Muscle of leg (tissue), 16 donors: ENCODE measurements at places on chromosomes 4 and X. TPM values are rescaled to one million over a fixed set of nuclear protein-coding genes. Genes with fewer than 3 reads are reported as not detected.

Gene GAGE1
- not detected for polyA plus RNA-seq

Gene DMRTC1B
- polyA plus RNA-seq, result 0.43 TPM

Gene FAAH2
- 1.3 TPM for polyA plus RNA-seq

Gene USP26
- not detected for polyA plus RNA-seq

Gene ARHGAP24
- polyA plus RNA-seq, result 41.3 TPM

Gene PPP1R2C
- polyA plus RNA-seq, result not detected

Gene PRRG3
- polyA plus RNA-seq, result 27.7 TPM

Gene SLC25A31
- not detected for polyA plus RNA-seq

Gene HELT
- not detected for polyA plus RNA-seq

Gene CLGN
- polyA plus RNA-seq, result 2.0 TPM

Gene GLOD5
- not detected for polyA plus RNA-seq

Gene CLDN34
- not detected for polyA plus RNA-seq

Gene BTK
- 2.2 TPM for polyA plus RNA-seq

Gene ADGRG4
- polyA plus RNA-seq, result 0.01 TPM

Gene ADH1B
- polyA plus RNA-seq, result 5.1 TPM

Gene RIPPLY1
- not detected for polyA plus RNA-seq

Gene GLUD2
- 2.1 TPM for polyA plus RNA-seq

Gene DDX53
- not detected for polyA plus RNA-seq

Gene CTBP1
- 146 TPM for polyA plus RNA-seq

Gene LARP7
- 53.1 TPM for polyA plus RNA-seq

Gene NHS
- 1.6 TPM for polyA plus RNA-seq

Gene RNF128
- 0.94 TPM for polyA plus RNA-seq

Gene RBM46
- polyA plus RNA-seq, result 0.07 TPM

Gene AGA
- polyA plus RNA-seq, result 6.9 TPM

Gene CXCL10
- polyA plus RNA-seq, result not detected

Gene TMEM31
- polyA plus RNA-seq, result not detected

Gene FRMD7
- 0.15 TPM for polyA plus RNA-seq

Gene HMGB3
- polyA plus RNA-seq, result 85.4 TPM

Gene TMEM271
- not detected for polyA plus RNA-seq

Gene PLS3
- polyA plus RNA-seq, result 95.8 TPM

Gene CORIN
- polyA plus RNA-seq, result 1.3 TPM

Gene RBMXL3
- polyA plus RNA-seq, result not detected

Gene IL2RG
- polyA plus RNA-seq, result 1.8 TPM

Gene ASMT
- not detected for polyA plus RNA-seq

Gene FABP2
- polyA plus RNA-seq, result 0.08 TPM

Gene RIBC1
- 0.54 TPM for polyA plus RNA-seq

Gene SLC26A1
- polyA plus RNA-seq, result 4.1 TPM

Gene ADH1C
- polyA plus RNA-seq, result 11.3 TPM

Gene CHST7
- 5.1 TPM for polyA plus RNA-seq

Gene HPGD
- 7.9 TPM for polyA plus RNA-seq

Gene ZNF732
- 0.39 TPM for polyA plus RNA-seq

Gene PRKG2
- polyA plus RNA-seq, result 0.55 TPM

Gene RHOH
- 0.28 TPM for polyA plus RNA-seq

Gene PLK4
- polyA plus RNA-seq, result 9.7 TPM

Gene EOLA2
- 23.2 TPM for polyA plus RNA-seq

Gene CDS1
- polyA plus RNA-seq, result 0.23 TPM

Gene REPS2
- polyA plus RNA-seq, result 9.1 TPM

Gene VEGFC
- 6.2 TPM for polyA plus RNA-seq

Gene MAGEA6
- not detected for polyA plus RNA-seq

Gene DAPP1
- 1.3 TPM for polyA plus RNA-seq

Gene ARHGAP36
- 421 TPM for polyA plus RNA-seq

Gene MAGEA4
- polyA plus RNA-seq, result not detected

Gene NXF2B
- not detected for polyA plus RNA-seq

Gene BCLAF3
- polyA plus RNA-seq, result 7.0 TPM

Gene ZNF711
- polyA plus RNA-seq, result 28.1 TPM

Gene CAPN6
- 549 TPM for polyA plus RNA-seq

Gene VGLL1
- 0.14 TPM for polyA plus RNA-seq
